ENCODE measurements at places on chromosomes 5 and 9.

- no peak for DNase-seq
Observed at GRCh38 chr5:124315741-124316415, 430.6 kb downstream of the ZNF608 start.

GRCh38 chr5:149584121-149584520 is 2.8 kb downstream of the ARHGEF37 start:
- DNase-seq: no peak

DNA sequence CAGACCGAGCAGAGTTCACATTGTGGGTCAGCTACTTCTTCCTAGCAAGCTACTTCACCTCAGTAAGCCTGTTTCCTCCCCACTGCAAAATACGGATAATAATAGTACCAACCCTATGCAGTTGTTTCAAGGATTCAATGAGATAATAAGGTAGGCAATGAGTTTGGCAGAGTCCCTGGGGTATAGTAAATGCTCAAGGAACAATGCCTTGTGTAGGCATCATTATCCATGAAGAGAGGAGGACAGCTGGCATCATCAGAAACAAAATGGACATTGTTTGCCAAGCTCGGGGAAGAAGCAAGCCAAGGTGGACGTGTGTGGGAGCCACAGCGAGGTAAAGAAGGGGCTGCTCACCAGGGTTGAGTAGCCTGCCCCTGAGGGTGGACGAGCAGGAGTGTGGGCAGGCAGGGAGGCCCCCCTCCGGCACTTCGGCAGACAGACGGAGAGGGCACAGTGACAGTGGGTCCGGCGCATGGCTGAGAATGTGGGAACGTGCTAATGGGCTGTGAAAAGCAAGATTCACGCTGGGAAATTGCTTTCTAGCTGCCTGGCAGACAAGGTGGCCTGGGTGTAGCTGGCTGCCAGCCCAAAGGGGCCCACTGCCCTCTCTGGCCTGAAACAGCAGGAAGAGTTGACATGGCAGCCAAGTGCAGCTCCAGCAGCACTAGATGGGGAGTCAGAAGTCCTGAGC is 10.1 kb downstream of the CAMK2A start:
- no peak for DNase-seq

DNA sequence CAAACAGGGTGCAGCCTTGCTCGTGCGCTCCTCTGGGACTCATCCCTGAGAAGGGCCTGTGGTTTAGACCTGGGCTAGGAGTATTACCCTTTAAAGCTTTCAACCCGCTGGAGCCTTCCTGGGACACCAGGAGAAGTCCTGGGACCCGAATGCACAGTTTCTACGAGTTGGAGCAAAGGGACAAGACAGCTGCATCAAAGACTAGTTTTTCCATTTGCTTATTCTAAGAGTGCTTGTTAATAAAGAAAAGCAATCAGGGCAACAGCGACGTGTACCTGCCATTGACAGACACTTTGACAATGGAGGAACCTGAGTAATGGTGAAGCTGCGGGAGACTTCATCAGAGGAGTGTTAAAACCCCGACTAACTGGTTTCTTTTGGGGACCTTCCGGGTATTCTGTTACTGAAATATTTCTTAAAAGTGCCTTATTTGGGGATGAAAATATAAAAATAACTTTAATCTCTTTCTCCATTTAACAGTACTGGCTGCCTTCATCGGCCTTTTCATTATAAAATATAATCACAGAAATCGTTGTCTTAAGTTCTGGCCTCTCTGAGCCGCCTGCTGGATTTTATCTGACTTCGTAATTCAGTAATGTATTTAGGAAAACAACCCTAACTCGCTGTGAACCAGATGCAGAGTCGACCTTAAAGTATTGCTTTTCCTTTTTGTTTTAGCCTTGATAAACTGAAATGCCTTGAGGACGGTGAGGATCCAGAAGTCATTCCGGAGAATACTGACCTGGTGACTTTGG is 732 bp downstream of the SNAPC3 start:
- peak; percentile 17 for DNase-seq

DNA sequence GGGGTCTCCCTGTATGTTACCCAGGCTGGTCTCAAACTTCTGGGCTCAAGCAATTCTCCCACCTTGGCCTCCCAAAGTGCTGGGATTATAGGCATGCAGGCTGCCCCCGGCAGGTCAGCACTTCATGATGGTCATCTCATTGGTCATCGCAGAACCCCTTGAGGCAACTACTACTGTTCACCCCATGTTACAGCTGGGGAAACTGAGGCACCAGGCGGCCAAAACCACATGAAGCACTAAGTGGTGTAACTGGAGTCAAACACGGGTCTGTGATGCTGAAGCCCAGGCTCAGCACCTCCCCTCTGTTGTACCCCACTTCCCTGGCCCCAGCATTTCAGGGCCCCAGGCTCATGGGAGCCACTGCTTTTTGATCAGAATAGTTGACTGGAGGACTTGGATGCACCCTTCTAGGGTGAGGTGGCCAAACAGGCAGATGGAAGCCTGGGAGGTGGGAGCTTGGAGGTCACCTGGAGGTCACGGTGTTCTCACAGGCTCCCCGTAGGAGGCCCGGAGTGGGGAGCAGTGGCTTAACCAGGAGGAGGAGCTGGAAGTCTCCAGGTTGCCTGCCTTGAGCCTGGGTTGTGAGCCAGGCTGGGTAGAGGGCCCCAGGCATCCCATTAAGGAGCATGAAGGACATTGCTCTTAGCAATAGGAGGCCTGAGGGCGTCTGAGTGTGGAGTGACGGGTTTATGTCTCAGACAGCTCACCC is 57.3 kb upstream of the RPL26L1 start:
- no peak for DNase-seq

- no peak for DNase-seq
Observed at GRCh38 chr9:122228568-122229484, at the start of gene LHX6. Gene LHX6 (minus strand): TSS chr9:122228957. CDS start chr9:122228740, 217 bp downstream.
